ENCODE measurements at places on chromosomes 2 and 18.

GRCh38 chr18:46190667-46191066 lies 86.5 kb downstream of the HAUS1 start:
- DNase-seq = no peak

DNA sequence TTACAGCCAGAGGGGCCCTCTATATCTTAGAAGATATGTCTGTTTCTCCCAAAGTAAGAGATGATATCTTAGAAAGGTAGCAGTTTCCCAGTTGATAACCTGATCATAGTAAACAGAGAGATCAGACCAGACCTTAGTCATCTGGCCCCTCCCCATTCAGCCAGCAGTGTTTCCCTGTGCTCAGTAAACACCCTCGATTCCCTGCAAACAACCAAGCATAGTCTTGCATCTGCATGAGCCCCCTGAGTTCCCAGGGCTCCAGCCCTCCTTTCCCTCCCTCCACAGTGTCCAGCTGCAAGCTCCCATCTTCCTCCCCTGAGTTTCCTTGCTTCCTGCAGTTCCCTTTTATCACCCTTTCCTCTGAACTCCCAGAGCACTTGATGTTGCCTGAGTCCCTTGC lies 20.3 kb downstream of the NRP2 start:
- DNase-seq = no peak

- DNase-seq = no peak
Observed at GRCh38 chr2:227570615-227571014, 28.1 kb upstream of the SCYGR2 start.

DNA sequence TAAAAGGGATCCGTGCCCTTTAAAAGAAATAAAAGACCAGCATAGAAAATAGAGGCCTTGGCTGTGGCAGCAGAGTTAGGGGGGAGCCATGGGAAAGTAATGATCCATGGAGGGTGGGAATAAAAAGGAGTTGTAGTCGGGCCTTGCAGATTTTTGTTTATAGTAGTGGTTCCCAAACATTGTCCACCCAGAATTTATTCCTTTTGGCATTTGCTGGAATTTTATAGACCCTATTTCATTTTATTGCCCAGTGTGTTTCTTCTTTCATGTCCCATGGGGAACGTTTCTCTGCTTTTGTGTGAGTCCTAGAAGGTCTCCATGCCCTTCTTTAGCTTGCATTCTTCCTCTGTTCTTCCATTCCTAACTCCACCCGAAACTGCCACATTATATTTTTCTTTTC lies 222.2 kb downstream of the LTBP1 start:
- no peak for DNase-seq

DNA sequence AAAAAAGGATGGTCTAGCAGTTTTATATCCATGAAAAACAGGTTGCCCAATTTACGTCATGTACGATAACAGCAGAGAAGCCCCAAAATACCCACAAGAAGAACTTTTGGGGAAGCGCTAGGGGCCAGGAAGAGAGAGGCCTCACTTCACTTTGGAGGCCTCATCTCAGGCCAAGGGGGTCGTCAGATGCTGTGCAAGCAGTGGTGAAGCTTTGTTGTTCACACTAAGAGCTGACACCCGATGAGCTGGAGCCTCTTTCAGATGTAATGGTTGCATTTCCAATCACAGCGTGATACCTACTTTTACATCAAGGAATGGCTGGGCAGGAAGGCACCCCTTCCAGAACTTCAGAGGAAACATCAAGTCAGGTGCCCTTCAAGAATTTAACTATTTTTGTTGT lies 242.3 kb upstream of the PXDN start:
- no peak for DNase-seq

All from mucosa of gallbladder (tissue), 1 donor.